ENCODE measurements at places on chromosomes 11 and 22.
A peak's percentile ranks its signal among the peaks of the same experiment; 100 is the strongest.

GRCh38 chr11:64349025-64349387 is 9.0 kb downstream of the CCDC88B start:
- H3K27ac ChIP-seq = no peak overlapping the region
- H3K27me3 ChIP-seq = no peaks in the 10 kb centered on the region
- peaks cover 16% of the 10 kb centered on the region for H3K36me3 ChIP-seq
- H3K4me3 ChIP-seq = no peak overlapping the region

GRCh38 chr11:2929950-2930703 is 907 bp upstream of the PHLDA2 start:
- peak overlapping the region; percentile 78 for H3K4me3 ChIP-seq
- H3K36me3 ChIP-seq = no peaks in the 10 kb centered on the region
- H3K4me1 ChIP-seq = peaks cover 15% of the 10 kb centered on the region
- H3K27me3 ChIP-seq = peaks cover 12% of the 10 kb centered on the region
- peak overlapping the region; percentile 89 for H3K27ac ChIP-seq

- no peaks in the 10 kb centered on the region for H3K4me1 ChIP-seq
- no peaks in the 10 kb centered on the region for H3K36me3 ChIP-seq
- DNase-seq = no peak
- H3K27ac ChIP-seq = no peak overlapping the region
- H3K27me3 ChIP-seq = no peaks in the 10 kb centered on the region
Measured at GRCh38 chr11:80317612-80318011, 876.8 kb upstream of the TENM4 start.

- peak; percentile 87 for DNase-seq
- peak overlapping the region; percentile 75 for H3K4me3 ChIP-seq
- H3K27ac ChIP-seq = peak overlapping the region; percentile 67
- peaks cover 10% of the 10 kb centered on the region for H3K36me3 ChIP-seq
Measured at GRCh38 chr22:21938071-21938822, 14.4 kb downstream of the PPM1F start.

- H3K36me3 ChIP-seq = no peaks in the 10 kb centered on the region
- no peak for DNase-seq
- H3K27ac ChIP-seq = no peak overlapping the region
- H3K4me3 ChIP-seq = no peak overlapping the region
- no peaks in the 10 kb centered on the region for H3K27me3 ChIP-seq
- no peaks in the 10 kb centered on the region for H3K4me1 ChIP-seq
Measured at GRCh38 chr11:1562469-1563148, 9.5 kb downstream of the DUSP8 start.

- no peaks in the 10 kb centered on the region for H3K4me1 ChIP-seq
- no peak overlapping the region for H3K4me3 ChIP-seq
- peaks cover 14% of the 10 kb centered on the region for H3K27me3 ChIP-seq
Measured at GRCh38 chr22:31937341-31937740, 7.0 kb upstream of the YWHAH start.

DNA sequence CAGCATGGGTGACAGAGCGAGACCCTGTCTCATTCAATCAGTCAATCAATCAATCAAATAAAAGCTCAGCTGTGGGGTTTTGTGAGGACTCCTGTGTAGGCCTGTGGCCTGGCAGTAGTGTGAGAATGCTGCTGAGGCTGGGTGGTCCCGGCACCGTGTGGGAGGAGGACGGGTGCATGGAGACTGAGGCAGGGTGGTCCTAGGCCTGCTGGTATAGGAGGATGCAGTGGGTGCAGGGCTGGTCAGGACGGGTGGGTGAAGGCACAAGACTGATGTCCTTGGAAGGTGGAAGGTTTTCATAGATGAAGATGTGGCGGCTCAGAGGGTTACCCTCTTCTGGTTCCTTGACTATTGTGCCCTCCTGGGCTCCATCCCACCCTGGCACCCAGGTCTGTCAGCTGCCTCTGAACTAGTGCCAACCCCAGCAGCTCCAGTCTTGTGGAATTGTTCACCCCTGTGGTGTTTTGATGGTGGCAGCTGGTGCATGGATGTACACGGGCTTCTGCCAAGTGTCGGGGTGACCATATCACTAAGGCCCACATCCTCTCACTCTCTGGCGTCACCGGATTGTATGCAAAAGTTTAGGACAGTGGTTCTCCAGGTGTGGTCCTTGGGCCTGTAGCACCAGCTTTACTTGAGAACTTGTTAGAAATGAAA is 23.7 kb downstream of the TANGO2 start:
- DNase-seq = no peak
- H3K27ac ChIP-seq = no peak overlapping the region
- H3K27me3 ChIP-seq = no peaks in the 10 kb centered on the region
- no peak overlapping the region for H3K4me3 ChIP-seq

DNA sequence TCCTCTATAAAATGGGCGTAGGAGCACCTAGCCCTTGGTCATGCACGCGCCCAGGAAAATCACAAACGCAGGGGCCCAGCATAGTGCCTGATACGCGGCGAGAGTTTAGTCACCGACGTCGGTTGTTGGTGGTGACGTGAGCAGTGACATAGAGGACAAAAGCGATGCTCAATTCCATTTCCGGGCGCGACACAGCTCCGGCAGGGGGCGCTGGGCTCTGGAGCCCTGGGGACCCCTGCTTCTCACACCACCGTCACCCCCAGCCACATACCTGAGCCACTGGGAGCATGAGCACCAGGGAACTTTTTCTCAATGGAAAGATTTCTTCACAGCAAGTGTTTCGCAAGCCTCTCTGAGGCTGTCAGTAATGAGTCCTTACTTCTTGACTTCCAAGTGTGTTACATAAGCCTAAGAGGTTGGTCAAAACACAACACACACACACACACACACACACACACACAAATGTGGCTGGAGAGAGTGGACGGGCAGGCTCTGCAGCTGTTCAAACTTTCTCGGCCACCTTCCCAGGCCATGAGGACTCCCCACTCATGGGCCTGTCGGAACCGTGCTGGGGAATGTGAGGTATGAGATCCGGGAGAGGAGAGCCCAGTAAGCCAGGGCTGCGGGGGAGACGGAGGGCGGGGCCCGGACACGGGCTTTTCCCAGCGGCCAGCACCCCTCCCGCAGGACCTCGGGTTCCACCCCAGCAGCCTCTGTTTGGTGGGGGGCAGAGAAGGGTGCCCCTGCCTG is 36.9 kb upstream of the LINC01488 start:
- no peak overlapping the region for H3K4me3 ChIP-seq
- H3K36me3 ChIP-seq = no peaks in the 10 kb centered on the region
- no peak overlapping the region for H3K27ac ChIP-seq
- DNase-seq = no peak
- peaks cover 7% of the 10 kb centered on the region for H3K4me1 ChIP-seq

DNA sequence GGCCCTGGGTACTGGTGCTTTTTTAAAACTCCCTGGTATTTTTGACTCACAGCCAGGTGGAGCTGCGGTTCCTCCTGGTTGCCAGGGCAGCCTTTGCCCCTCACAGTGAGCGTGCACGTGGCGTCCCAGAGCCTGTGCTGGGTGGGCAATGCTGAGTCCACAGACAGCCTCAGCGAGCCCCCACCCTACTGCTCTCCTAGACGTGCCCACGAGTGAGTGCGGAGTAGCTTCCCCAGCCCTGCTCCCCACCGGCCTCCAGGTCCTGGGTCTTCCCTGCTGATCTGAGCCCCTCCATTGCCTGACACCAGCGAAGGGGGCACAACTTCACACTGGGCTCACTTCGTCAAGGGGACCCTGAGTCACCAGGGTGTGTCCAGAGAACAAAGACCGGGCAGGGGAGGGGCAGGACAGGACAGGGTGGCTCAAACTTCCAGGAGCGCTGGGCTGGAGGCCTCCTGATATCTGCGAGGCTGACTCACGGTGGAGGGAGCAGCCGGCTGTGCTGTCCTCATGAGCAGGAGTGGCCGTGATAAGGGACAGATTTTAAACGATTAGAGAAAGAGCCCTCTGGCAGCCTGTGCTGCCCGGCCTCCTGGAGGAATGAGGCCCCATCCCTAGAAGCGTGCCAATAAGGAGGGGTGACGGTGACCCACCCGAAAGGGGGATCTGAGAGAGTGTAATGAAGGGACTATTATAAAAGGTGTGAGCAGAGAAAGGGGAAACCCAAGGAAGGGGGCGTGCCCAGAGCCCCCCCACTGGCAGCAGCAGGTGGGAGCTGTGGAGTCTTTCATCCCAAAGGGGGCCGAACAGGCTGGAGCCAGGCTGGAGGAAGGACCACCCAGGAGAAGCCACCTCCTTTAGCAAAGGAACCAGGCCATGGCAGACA is 129.3 kb upstream of the FGF3 start:
- no peaks in the 10 kb centered on the region for H3K4me1 ChIP-seq
- H3K27me3 ChIP-seq = no peaks in the 10 kb centered on the region
- H3K27ac ChIP-seq = no peak overlapping the region
- H3K36me3 ChIP-seq = no peaks in the 10 kb centered on the region

GRCh38 chr22:29096736-29097669 is 24.2 kb downstream of the KREMEN1 start:
- no peaks in the 10 kb centered on the region for H3K4me1 ChIP-seq
- H3K27me3 ChIP-seq = peaks cover 22% of the 10 kb centered on the region
- no peak overlapping the region for H3K27ac ChIP-seq
- no peak for DNase-seq

DNA sequence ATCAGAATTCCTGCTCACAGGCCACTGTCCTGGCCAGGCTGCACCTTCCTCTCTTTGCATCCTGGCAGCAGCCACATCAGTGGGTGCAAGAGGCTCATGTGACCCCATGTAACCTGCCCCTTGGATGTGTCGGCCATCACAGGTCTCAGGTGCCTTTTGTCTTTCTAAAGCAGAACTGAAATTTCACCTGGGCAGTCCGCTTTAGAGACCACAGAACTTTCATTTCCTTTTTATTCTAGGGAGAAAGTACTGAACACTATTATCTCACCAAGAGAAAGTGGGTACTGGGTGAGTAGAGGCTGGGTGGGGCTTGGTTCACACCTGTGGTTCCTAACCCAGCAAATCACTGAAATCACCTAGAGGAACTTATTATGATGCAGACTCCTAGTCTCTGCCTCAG is 51.7 kb upstream of the NUP160 start:
- H3K4me1 ChIP-seq = peaks cover 7% of the 10 kb centered on the region
- no peaks in the 10 kb centered on the region for H3K36me3 ChIP-seq
- H3K27me3 ChIP-seq = peaks cover 6% of the 10 kb centered on the region
- H3K4me3 ChIP-seq = no peak overlapping the region
- H3K27ac ChIP-seq = no peak overlapping the region

DNA sequence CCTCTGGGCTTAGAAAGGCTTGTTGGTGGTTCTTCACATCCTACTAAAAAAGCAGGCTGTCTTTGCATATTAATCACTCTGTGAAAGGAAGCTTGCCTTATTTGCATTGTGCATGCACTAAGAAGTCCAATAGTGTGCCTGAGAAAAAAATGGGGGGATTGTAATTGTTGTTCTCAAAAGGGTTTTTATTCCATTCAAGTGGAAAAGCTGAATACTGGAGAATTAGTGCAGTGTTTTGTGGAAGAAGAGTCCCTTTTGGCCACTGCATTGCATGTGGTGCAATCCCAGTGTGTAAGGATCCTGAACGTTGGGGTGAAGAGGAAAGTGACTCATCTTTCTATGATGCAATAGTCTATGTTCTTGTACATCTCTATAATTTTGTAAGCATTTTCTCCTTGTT is 16.5 kb downstream of the NCAM1 start:
- H3K27ac ChIP-seq = no peak overlapping the region
- peaks cover 10% of the 10 kb centered on the region for H3K27me3 ChIP-seq
- DNase-seq = no peak
- H3K4me3 ChIP-seq = no peak overlapping the region
- no peaks in the 10 kb centered on the region for H3K36me3 ChIP-seq

- H3K4me1 ChIP-seq = no peaks in the 10 kb centered on the region
- H3K4me3 ChIP-seq = no peak overlapping the region
- DNase-seq = no peak
- no peaks in the 10 kb centered on the region for H3K36me3 ChIP-seq
- H3K27me3 ChIP-seq = peaks cover 4% of the 10 kb centered on the region
Measured at GRCh38 chr11:61602775-61603569, 22.1 kb upstream of the SYT7 start.
